ENCODE measurements at places on chromosomes 16 and 17.

DNA sequence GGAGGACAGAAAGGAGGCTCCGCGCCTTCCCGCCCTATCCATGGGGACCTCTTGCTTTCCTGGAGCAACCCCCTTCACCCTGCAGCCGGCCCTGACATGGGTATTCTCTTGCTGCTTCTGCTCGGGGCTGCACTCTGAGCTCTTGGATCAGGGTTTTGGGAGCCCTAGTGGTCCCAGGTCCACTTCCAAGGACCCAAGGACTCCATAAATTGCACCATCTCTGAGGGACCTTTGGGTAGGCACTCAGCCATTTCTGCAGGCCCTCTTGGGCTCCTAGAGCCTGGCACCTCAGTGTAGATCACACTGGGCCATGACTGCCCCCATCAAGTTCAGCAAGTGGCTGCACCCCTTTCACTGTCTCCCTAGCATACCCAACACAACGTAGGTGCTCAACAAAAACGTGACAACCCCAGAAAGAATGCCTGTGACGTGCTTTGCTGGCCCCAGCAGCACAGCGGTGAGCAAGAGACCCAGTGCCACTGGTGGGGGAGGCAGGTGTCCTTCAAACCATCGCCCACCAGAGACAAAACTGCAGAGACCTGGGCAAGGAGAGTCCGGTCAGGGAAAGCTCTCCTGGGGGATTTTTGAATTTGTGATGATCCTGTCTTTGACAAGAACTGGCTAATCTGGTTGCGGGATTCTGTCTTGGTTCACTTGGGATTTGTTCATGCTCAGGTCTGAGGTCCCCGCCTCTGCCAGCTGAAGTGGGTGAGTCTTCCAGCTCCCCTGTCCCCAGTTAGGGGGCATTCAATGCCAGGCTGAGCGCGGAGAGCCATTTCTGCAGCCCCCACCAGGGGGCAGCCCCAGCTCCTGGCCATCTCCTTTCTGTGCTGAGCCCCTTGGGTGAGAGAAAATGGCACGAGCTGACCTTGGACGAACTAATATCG, 2.5 kb upstream of the RAB11FIP4 start:
- peak; percentile 15 for DNase-seq

- DNase-seq = no peak
These were observed 8.5 kb downstream of the TXNDC11 start for GRCh38 chr16:11734025-11734652.

DNA sequence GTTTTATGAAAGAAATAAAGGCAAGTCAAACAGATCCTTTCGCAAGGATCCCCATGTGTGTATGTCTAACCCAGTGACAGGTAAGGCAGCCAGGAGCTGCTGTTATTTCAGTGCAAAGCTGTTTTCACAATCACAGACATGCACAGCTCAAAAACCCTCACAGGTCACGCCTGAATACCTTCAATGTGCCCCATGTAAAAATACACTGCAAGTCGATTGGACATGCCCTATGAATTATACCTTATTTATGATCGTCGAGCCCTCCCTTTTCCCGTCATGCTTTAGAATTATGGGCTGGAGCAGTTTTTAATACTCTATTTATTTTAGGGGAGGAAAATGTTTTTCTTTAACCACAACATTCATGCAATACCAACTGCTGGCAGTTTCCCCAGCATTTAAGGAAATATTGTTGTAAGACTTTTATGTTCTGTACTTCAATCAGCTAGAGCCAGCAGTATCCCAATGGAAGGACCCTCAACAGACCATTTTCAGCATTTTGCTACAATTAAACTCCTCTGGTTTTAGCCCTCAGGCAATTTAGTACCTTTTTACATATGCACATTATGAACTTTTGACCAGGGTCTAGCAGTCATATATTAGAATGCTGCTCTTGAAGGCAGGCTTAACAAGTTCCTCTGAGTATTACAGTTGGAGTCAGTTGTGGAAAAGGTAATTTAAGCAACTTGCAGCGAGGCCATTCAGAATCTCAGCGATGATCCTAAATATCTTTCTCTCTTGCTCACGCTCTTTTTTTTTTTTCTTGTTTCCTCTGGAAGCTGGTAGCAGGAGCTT, 362.2 kb downstream of the WWOX start:
- peak; percentile 8 for DNase-seq

- DNase-seq = no peak
These were observed 122.4 kb upstream of the TMEM97 start for GRCh38 chr17:28196636-28197035.
